ENCODE measurements at places on chromosomes 3 and 15. TPM values are rescaled to one million over a fixed set of nuclear protein-coding genes. Genes with fewer than 3 reads are reported as not detected.

P2RY1 gene
- total RNA-seq = 1.7 TPM

EPHA6 gene
- not detected for total RNA-seq

DNAJB11 gene
- total RNA-seq = 31.5 TPM

PLSCR4 gene
- total RNA-seq = not detected

ACKR2 gene
- total RNA-seq = 1.2 TPM

GOLGA8J gene
- 0.38 TPM for total RNA-seq

CHRM5 gene
- total RNA-seq = not detected

IGSF10 gene
- total RNA-seq = not detected

SH2D7 gene
- total RNA-seq = not detected

PTH1R gene
- total RNA-seq = not detected

- DNase-seq = no peak
These were observed 357.0 kb upstream of the ICE2 start for GRCh38 chr15:60835974-60836373.

DNA sequence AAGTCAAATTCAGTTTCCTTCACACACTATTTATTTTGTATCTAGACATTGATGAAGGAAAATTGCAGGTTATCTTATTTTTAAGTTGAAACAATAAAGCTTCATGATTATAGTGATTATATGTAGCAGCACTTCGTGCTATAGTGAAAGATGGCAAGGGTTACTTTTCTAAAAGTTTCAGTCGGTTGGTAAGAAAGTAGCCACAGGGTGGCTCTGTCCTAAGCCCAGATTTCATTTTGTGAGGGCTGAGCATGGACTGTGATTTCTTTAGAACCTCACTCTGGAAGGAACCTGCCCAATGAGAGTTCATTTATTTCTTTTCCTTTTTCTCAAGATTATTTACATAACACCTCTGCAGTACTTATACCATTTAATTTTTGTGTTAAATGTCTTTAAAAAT is 66.5 kb downstream of the NME9 start:
- no peak for DNase-seq

- DNase-seq = no peak
These were observed 109.1 kb downstream of the LPP start for GRCh38 chr3:188262913-188263683.

GRCh38 chr15:27258287-27258686 is 287.3 kb downstream of the GABRG3 start:
- DNase-seq = no peak

DNA sequence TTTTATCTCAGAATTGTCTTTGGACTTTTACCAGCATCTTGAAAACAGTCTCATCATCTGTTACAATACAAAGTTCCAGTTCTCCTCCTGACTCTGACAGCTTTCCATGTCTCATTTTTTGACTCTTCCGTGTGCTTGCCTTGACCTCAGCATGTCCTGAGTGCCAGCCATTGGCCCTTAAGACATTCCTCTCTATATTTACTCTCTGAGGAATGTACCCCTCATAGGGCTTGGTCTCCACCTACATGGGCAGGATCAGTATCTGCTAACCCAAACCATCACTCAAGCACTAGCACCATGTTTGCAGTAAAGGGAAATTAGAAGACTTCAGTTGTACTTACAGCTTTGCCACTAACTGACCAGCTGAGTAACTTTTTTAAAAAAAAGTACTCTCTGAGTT is 16.2 kb downstream of the ANKUB1 start:
- DNase-seq = no peak

DNA sequence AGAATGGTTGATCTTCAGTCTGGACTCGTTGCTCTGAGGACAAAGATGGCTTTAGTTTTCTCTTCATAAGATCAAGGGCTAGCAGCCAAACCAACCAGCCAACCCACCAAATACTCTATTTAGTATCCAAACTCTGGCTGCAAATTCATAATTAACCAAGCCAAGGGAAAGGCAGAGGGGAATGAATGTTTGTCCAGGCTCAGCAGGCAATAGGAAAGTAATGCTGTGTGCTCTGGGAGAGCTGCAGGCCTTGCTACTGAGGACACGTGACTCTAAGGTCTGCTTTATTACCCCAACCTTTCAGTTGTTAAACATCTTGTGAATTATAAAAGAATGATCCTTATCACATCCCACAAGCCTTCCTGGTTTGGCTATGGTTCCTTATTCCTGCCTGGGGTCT is 52.3 kb upstream of the GALNT15 start:
- DNase-seq = no peak

DNA sequence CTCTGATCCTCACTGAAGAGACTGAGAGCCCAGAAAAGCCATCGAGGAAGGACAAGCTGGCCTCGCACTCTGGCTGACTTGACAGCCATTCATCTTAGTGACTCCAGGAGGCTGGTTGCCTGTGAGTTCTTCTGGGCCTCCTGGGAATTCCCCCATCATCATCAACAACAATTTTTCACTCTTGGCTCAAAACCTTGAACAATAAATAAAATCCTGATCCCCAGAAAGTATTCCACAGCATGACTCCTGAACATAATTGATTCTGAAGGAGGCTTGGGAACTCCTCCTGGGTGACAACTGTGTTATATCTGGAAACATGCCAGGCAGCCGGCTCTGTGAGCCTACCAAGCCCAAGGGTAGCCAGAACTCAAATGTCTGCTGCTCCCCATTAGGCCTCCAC is 188.6 kb downstream of the SHQ1 start:
- DNase-seq = no peak

DNA sequence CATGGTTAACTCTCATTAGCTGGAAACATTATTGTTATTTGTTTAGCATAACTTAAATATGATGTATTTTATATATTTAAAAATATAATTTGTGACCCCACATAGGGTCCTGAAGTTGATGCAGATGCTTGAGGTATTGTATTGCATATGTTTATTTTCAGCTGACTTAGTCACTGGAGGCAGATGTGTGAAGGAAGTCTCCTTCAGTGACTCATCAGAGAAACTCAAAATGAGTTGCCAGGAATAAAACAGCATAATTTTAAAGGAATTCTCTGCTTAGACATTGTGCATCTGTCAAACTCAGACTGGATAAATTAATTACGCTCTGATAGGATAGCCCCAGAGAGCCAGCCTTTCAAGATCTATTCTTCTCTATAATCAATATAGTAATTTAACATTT is 7.9 kb upstream of the OR4F6 start:
- no peak for DNase-seq

DNA sequence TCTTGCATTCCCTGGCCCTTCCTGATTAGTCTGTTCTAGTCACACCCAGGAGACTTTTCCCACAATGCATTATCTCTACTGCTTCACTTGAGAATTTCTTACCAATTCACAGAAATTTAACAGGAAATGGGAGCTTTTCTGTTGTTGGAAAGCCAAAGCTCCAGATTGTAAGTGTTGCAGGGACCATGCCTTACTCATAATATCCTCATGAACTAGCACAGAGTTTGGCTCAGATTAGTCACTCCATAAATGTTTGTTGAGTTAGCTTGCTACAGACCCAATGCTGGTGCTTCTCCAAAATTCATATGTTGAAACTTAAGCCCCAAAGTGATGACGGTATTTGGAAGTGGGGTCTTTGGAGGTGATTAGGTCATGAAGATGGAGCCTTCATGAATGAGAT is 232.6 kb downstream of the GAP43 start:
- DNase-seq = no peak

DNA sequence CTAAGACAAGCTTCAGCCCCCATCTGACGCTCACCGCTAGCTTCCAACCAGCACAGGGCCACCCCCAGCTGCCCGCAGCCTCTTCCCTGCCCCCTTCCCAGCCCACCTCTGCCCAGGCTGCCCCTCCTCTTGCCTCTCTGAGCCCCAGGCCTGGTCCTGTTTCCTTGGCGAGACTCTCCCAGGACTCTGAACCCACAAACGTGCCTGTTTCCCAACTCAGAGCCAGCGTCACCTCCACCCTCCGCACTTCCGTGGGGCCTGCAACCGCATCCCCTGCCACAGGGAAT is 35.0 kb downstream of the ZXDC start:
- DNase-seq = no peak

GRCh38 chr15:89383365-89384175 is 48.9 kb upstream of the POLG start:
- no peak for DNase-seq

GRCh38 chr3:197175503-197175902 is 122.9 kb downstream of the DLG1 start:
- no peak for DNase-seq

GRCh38 chr3:139948467-139948866 is 13.5 kb downstream of the CLSTN2 start:
- no peak for DNase-seq

- peak; percentile 7 for DNase-seq
These were observed 126.8 kb upstream of the ABHD17C start for GRCh38 chr15:80568298-80568697.

DNA sequence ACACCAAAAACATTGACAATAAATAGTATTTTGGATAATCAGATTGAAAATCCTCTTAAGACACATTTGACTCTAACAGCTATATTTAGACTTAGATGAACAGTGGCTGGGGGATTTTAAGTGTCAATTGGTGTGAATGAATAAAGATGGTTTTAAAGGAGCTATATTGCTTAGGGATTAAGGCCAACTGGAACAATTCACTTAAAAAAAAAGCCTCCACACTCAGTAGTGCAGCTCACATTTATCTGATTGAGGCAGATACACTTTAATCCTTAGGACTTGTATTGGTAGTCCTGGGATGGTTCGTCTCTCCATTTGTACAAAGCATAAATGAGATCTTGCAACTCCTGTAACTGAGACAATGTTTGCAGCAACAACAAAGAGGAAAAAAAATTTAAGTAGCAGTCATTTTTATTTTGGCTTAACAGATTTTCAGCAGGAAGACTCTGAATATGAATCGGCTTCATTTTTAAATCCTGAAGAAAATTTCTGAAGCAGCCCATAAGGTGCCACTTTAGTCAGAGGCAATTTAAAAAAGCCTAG is 112.0 kb downstream of the UACA start:
- no peak for DNase-seq

DNA sequence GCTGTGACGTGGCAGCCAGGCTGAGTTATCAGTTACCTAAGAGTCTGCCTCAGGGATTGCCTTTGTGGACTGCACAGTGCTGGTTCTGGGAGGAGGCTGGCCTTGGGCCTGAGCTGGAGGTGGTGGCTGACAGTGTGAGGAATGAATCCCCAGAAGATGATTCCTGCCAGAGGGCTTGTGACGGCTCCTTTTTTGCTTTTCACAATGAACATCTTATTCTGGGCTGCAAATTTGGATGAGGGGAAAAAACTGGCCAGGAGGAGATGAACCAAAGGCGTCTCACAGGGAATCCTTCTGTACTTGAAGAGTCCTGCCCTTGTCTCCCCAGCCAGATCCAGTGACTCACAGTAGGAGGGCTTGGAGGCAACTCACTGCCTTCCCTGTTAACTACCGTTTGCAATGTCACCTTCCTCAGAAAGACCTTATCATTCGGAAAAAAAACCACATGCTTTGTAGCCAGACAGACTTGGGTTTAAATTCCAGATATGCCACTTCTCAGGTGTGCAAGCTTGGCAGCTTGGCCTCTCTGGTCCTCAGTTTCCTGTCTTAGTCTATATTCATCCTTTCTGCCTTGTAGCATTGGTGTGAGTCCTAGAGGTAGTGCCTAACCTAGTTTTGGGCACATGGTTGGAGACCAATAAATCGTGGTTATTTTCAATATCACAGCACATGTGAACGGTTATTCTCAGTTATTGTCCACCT is 19.1 kb downstream of the ST6GAL1 start:
- DNase-seq = no peak

GRCh38 chr3:167711439-167711838 is 23.3 kb downstream of the PDCD10 start:
- DNase-seq = no peak

DNA sequence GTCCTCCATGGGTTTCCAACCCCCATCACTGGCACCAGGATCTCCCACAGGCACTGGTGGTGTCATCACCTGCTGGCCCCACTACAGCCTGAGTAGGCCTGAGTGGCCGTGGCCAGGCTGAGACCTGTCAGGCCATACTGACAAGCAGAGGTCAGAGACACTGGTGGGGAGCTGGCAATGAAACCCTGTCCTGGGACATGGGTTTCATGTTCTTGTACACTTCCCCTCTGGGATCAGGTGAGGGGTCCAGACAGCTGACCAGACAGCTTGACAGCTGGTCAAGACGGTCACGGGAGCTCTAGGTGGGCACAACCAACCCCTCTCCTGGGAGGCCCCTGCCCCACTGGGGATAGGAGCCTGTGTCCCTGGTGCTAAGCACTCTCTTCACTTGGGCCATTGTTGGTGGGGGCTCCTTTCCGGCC is 13.1 kb downstream of the ZBTB47 start:
- DNase-seq = no peak

DNA sequence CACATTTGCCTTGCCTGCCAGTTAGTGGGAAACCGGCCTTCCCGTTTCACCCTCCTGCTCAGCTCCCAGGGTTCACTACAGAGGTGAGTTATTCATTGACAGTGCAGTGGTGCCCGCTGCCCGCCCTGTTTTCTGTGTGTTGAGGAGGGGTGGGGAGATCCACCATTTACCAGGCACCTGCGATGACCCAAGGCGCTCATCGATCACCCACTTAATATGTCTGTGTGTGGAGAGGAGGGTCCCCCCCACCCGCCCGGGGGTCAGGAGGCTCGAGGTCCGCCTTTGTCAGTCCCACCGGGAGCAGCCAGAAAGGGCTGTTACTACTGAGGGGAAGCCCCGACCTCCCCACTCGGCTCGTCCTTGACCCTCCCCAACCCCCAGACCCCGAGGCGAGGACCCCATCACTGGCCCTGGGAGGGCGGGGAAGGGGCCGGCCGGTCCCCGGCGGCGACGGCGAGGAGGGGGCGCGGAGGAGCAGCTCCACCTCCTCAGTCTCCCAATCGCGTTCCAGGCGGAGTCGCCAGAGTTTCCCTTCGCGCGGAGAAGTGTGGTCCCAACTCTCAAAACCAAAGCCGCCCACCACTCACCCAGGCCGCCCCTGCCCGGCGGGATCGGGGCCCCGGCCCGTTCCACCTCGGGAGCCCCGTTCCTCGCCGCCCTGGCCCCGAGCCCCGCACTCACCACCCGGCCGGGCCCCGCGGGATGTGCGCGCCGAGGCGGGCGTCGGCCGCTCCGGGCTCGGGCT is 1.1 kb downstream of the PLXNB1 start:
- no peak for DNase-seq

Measured in activated CD8-positive, alpha-beta T cell treated with anti-CD3 and anti-CD28 coated beads for 36 hours (primary cell).